ENCODE measurements at places on chromosomes 4 and X.

DNA sequence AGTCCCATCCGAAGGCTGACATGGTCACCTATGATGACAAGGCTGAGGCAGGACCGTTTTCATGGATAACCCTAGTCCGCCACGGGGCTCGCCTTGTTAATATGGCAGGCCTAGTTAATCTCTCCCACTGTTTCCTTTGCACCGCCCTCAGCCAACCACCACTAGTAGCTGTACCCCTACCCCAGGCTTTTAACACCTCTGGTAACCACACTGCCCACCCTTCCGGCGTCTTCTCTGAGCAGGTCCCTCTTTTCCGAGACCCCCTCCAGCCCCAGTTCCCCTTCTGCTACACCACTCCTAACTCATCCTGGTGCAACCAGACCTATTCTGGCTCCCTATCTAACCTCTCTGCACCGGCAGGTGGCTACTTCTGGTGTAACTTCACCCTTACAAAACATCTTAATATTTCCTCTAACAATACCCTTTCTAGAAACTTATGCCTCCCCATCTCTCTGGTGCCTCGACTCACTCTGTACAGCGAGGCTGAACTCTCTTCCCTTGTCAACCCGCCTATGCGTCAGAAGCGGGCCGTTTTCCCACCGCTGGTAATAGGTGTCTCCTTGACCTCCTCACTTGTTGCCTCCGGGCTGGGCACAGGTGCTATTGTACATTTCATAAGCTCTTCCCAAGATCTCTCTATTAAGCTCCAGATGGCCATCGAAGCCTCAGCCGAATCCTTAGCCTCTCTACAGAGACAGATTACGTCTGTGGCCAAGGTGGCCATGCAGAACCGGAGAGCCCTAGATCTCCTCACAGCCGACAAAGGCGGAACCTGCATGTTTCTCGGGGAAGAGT is 964.4 kb downstream of the RPA4 start:
- no peak for DNase-seq

- DNase-seq: no peak
These were observed 39.5 kb downstream of the GUCY1A1 start for GRCh38 chr4:155706147-155706546.

DNA sequence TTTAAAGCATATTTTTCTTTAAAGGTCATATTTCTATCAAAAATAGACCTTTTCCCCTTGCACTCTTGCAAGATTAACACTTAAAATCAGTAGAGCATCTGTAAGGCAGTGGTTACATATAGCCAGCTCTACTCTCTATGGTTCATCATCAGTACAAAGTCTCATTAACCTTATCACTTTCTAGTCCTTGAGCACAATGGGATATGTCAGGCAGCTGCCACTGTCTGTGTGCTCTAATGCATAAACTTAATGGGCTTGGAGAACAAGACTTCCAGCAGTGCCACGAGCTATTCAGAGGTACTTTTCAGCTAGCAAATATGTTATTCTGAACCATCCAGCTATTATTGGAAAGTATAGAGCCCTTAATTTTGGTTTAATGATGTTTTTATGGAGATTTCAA is 393.7 kb downstream of the GASK1B start:
- no peak for DNase-seq

- no peak for DNase-seq
These were observed 47.9 kb downstream of the CXCL1 start for GRCh38 chr4:73917081-73917501.

DNA sequence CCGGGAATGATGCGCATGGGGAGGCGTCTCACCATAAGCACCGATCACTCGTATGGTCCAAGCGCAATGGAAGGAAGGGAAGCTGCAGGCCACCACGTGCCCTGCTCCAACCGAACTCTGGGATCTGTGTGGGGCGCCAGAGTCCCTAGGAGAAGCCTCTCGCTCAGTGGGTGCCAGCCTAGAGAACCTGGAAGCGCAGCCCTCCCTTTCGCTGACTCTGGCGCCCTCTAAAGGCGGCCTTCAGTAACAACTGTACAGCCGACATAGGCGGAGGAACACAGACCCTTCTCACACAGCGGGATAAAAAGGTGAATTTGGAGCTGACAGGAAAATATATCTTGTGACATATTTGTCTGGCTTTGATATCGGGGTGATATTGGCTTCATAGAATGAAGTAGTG is 76.0 kb downstream of the INTS6L start:
- no peak for DNase-seq

DNA sequence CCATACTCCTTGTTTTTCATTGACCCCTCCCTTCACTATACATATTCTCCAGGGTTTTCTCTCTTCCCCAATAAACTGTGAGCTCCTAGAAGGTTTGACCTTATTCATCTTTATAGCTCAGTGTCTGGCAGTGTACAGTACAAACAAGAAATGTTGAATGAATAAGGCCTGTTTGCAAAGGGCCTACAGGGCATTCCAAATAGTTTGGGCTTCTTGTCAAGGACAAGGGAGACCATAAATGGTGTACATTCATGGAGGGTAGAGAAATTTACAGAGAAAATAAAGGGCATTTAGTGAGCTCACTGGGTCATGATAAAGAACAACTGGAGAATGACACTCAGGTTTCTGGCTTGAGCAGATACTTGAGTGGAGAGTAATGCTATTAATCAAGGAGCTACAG is 47.5 kb upstream of the EIF1AX start:
- DNase-seq: no peak

DNA sequence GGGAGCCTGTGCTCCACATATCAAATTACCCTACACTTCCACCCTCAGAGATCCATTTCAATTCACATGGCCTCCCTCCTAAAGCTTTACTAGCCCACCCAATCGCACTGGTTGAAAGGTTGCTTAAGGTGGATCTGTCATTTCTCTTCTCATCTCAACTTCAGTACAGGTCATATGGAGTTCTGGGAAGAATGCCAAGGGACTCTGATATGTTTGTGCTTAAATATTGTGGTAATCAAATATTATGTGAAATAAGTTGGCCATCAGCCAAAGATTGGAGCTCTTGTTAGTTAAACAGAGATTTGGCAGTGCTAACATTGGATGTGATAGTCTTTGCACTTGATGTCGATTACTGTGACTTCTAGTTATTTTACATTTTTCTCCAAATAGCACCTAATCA is 20.5 kb downstream of the SEPTIN6 start:
- no peak for DNase-seq

GRCh38 chr4:145380123-145380522 is 101.5 kb upstream of the SMAD1 start:
- DNase-seq: no peak

- no peak for DNase-seq
These were observed 1.2 kb downstream of the SULT1B1 start for GRCh38 chr4:69759189-69759604.

DNA sequence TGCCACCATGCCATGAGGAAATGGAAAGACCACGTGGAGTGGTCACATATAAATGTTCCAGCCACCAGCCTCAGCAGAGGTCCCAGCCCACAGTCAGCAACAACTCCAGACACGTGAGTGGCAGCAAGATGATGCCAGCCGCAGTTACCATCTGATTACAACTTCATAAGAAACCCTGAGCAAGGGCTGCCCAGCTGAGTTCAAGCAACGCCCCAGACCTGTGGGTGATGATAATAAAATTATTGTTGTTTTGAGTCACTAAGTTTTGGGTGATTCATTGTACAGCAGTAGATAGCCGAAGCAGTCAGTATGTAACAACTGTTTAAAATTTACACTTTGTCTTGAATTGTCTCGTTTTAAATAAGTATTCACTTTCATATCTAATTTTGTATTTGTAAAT is 5.8 kb upstream of the CCNG2 start:
- DNase-seq: no peak

DNA sequence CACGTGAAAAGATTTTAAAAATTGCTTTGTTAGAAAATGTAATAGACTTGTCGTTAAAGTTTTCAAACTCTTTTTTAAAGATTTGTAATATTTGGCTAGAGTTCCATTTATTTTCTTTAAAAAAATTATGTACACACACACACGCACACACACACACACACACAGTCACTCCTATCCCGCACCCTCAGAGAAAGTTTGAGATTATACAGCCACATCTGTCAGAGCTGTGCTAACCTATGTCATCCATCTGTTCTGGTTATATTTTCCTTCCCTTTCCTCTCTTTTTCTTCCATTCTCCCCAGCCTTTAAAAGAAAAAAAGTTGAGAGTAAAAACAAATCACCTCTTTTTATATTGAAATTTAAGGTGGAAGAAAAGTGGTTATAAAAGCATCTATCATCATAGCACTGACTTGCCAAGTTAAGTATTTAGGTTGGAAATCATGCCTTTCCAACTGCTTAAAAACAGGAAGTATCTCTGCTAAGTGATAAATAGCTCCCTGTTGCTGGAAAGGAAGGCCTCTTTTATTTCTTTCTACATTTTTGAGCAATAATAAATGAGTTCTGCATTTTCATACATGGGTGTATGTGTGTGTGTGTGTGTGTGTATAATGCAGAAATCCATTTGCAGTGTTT is 163.3 kb upstream of the SPRY1 start:
- no peak for DNase-seq

Measured in omental fat pad (tissue), 4 donors.